ENCODE measurements at places on chromosomes 7 and 10.
A peak's percentile ranks its signal among the peaks of the same experiment; 100 is the strongest.

DNA sequence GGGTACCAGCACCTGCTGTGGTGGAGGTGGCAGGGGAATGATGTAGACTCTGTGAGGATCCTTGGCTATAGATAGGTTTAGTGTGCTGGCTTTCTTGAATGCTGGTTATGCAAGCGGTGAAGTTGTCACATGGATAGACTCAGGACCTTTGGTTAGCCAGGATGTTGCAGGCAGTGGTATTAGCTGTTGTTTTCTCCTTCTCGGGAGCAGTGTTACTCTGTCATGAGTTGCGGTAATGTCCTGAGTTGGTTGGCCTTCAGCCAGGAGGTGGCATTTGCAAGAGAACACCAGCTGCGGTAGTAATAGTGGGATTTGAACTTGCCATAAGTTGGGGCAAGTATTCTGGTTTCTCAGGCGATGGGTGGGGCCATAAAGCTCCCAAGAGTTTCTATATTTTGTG lies 10.8 kb downstream of the AGK start:
- DNase-seq, result no peak

DNA sequence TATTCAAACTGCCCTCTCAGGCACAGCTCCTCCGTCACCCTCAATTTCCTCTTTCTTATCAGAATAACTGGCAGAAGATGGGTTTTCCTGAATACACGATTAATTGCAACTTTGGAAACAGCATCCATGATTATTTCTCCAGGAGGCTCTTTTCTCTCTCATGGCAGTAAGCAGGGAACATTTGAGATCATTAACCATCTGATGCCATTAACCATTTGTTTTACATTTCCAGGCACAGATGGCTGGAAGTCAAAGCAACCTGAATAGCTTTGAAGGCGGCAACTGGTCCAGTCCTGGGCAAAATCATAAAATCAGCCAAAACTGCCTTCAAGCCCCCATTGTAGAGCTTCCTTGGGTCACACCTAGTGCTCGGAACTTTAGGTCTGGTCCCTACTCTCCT lies 289.5 kb upstream of the AOAH start:
- no peak for DNase-seq

GRCh38 chr10:131584287-131584686 lies 272.8 kb upstream of the TCERG1L start:
- DNase-seq, result no peak

- no peak for DNase-seq
Measured at GRCh38 chr7:101557421-101557820, 71.7 kb downstream of the MYL10 start.

GRCh38 chr10:30701451-30702173 lies 72.1 kb upstream of the LYZL2 start:
- peak; percentile 75 for DNase-seq
